ENCODE measurements at places on chromosomes 16 and 17.

- H3K27me3 ChIP-seq = no peaks in the 10 kb centered on the region
- DNase-seq = no peak
- H3K36me3 ChIP-seq = no peaks in the 10 kb centered on the region
These were observed 30.5 kb upstream of the YPEL2 start for GRCh38 chr17:59300941-59301340.

DNA sequence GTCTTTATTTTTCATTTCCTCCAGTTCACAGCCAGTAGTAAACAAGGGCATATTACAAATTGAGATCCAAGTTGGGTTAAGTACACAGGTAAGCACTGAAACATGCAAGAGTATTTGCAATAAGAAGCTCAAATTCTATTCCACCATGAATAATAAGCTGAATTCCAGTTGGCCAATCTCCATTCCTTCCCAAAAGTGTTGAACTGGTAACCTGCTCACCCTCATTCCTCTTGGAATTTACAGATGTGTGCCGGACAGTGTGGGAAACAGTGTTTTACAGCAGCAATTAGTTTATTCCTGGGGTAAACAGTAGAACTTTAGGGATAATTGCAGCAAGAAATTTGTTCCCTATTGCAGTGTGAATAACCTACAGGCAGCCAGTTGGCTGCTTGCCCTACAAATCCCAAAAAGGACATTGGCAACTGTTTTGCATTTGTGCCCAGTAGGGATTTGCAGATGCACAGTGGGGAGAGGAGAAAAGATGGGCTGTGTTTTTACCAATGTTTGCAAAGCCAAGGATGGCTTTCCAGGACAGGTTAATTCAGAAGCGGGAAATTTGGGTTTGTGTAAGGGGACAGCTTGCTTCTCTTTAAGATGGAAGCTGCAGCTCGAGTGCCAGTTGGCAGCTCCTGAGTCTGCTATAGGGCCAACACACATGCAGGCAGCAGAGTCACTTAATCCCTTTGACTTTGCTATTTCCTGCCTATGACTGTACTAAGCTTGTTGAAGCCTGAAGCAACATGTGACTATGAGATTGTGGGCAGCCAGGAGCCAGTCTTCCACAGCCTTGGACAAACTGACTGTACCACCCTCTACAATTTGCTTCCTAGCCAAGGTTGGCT is 318.9 kb downstream of the MAP2K6 start:
- no peak overlapping the region for H3K27ac ChIP-seq
- peaks cover 20% of the 10 kb centered on the region for H3K4me1 ChIP-seq
- no peaks in the 10 kb centered on the region for H3K27me3 ChIP-seq

DNA sequence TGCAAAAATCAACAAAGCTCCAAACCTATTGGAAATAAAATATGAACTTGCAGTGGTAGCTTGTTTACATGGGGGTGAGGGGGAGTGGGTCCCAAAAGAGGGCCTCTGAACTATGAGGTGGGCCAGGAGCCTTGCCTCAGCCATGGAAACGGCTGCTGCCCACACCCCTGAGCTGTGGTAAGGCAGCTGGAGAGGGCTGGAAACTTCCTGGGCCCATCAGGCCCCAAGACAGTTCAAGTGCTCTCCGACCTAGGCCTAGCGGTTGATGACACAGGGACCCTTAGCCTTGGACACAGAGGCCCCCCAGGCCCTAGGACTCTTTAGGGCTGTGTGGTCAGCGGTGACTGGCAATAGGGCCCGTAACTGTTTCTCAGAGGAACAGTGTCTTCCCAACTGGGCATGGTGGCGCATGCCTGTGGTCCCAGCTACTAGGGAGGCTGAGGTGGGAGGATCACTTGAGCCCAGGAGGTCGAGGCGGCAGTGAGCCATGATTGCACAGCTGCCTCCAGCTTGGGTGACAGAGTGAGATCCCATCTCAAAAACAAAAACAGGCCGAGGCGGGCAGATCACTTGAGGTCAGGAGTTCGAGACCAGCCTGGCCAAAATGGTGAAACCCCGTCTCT is 18.3 kb downstream of the UNC13D start:
- H3K4me1 ChIP-seq = peaks cover 47% of the 10 kb centered on the region
- no peaks in the 10 kb centered on the region for H3K27me3 ChIP-seq
- no peak overlapping the region for H3K27ac ChIP-seq
- peaks cover 88% of the 10 kb centered on the region for H3K36me3 ChIP-seq

DNA sequence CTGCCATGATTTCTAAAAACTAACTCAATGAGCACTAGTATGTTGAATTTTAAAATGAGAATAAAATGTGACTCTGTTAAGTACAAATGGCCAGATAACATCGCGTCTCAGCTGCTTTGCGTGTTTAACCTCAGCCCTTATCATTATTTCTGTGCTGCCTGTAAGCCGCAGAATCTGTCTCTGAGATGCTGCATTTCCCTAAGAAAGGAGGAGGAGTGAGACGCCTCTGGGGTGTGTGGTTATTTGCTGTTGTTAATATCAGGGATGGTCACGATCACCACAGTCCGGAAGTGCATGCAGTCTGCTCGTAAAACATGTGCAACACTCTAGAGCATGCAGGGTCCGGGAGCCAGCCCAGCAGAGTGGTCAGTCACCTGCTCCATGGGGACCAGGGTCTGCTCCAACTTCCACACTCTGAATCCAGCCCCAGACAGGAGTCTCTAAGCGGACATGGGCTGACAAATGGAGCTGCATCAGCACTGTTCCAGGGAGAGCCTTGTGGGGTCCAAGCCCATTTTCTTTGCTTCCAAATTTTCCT is 342.5 kb downstream of the MAF start:
- no peaks in the 10 kb centered on the region for H3K27me3 ChIP-seq
- no peaks in the 10 kb centered on the region for H3K36me3 ChIP-seq
- H3K4me1 ChIP-seq = peaks cover 14% of the 10 kb centered on the region

DNA sequence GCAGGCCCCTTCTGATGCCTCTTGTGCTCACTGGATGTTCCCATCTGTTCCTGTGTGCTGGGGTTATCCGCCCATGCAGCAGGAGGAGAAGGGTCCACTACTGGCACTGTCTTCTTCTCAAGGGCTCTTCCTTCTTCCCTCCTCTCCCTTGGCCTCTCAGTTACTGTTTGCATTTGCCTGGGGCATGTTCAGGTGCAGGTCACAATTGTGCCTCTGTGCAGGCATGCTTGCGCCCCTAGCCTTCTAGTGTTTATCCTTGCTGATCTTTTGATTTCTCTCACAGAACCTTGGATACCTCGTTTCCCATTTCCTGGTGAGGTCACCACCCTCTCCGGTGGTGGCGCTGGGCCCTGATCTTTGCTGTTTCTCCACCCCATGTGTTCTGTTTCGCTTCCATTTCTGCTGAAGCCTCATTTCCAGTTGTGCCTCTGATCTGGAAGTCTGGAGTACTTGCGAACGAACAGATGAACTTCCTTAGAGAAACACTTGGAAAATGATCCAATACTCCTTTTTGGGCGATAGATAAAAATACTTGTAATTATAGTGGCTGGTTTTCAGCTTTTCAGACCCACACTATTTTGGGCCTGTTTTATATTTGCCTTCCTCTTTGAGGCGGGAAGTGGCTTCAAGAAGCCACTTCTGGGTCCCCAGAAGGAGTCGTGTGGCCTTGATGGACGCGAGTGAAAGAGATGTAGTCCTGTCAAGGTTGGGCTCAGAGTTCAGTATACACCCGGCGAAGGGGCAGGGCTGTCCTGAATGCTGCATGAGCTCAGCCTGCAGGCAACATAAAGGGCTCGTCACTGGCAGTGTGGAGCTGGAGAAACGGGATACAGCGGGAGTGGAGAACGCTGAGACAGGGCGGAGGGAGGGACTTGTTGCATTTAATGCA is 312.9 kb downstream of the SNX29 start:
- H3K27ac ChIP-seq = no peak overlapping the region
- no peaks in the 10 kb centered on the region for H3K36me3 ChIP-seq
- peaks cover 19% of the 10 kb centered on the region for H3K4me1 ChIP-seq
- peak; percentile 34 for DNase-seq

- no peaks in the 10 kb centered on the region for H3K36me3 ChIP-seq
- no peak overlapping the region for H3K27ac ChIP-seq
- no peak for DNase-seq
- H3K4me3 ChIP-seq = no peak overlapping the region
These were observed 471.6 kb upstream of the ERCC4 start for GRCh38 chr16:13448346-13448745.

DNA sequence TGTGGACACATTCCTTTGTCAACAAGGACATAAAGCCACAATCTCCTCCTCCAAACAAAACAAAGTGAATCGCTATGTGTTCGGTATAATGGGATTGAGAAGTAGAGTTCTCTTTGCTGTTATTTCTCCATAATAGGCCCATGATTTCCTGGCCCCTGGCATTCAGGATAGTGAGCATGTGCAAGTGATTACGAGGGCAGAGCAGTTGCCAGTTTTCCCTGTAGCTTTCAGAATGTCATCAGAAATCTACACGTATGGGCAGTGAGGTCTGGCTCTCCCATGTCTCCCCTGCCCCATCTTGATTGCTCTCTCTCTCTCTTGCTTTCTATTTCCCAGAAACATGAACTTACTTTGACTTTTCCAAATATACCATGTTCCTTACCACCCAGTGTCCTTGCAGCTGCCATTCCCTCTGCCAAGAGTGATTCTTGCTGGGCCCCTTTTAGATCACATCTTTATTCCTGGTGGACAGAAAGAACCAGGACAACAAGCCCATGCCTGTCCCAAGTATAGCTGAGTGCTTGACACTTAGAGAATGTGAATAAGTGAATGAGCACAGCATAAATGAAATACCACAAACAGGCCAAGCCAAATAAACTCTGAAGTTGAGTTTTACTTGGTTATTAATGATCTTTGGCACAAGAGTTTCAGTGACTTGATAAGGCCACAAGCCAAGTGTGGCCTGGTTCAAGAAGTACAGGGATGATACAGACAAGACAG is 273.1 kb downstream of the CDH13 start:
- H3K27me3 ChIP-seq = no peaks in the 10 kb centered on the region
- no peaks in the 10 kb centered on the region for H3K36me3 ChIP-seq

GRCh38 chr16:72921620-72922019 is 126.3 kb downstream of the ZFHX3 start:
- no peaks in the 10 kb centered on the region for H3K27me3 ChIP-seq
- peaks cover 36% of the 10 kb centered on the region for H3K4me1 ChIP-seq
- peak overlapping the region; percentile 24 for H3K4me3 ChIP-seq
- no peaks in the 10 kb centered on the region for H3K36me3 ChIP-seq
